Fibroblast of skin of right quadriceps (primary cell): ENCODE measurements at places on chromosomes 12 and 14.

DNA sequence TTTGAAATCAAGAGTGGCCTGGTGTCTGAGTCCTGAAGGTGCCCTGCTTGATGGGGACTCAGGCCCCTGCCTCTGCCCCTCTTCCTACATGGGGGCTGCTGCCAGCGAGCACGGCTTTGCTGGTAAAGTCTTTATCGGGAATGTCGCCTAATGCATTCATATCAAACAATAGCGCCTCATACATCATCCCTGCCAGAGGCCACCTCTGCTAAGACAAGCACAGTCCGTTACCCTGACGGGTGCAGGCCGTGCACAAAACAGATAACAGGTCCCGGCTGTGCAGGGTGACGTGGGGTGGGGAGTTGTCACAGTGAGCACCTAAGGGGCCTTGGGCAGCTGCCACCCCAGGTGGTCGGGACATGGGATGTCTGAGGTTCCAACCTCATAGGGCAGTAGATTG, 68.4 kb upstream of the FAM222A start:
- no peak for DNase-seq

GRCh38 chr14:99968941-99969340, 96.3 kb upstream of the EVL start:
- peak; percentile 54 for DNase-seq

DNA sequence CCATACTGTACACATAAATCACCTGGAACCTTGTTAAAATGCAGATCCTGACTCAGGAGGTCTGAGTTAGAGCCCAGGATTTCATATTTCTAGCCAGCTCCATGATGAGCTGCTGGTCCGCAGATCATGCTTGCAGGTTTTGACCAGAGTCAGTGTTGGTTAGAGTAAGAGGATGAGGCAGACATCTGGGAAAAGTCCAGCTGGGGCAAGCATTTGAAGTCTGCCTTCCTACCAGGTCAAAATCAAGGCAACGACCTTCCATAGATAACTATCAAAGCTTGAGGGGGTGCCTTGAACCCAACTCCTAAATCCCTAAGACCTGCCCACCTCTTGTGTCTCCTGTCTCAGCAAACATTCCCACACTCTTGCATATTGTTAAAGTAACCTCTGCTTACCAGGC, 9.2 kb downstream of the OAS2 start:
- no peak for DNase-seq

GRCh38 chr14:95739356-95739755, 25.4 kb upstream of the TCL1A start:
- DNase-seq = no peak

DNA sequence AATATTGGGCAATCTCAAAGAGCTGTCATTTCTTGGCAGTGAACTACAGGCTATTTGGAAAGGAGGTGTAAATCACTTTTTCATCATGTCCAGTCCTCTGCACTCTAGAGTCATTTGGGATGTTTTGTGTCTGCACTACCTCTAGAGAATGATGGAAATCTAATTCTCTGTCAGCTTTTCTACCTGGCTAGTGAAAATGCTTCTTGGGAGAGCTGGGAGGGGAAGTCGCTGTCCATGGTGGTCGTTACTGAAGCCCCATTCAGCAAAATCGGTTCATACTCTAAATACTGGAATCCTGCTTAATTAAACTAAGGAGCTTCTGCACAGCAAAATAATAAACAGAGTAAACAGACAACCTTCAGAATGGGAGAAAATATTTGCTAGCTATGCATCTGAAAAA, 251.8 kb downstream of the APAF1 start:
- DNase-seq = no peak

GRCh38 chr12:104793285-104793684, 164.8 kb downstream of the SLC41A2 start:
- DNase-seq = peak; percentile 25
